ENCODE measurements at places on chromosomes 5 and 9. TPM values are rescaled to one million over a fixed set of nuclear protein-coding genes. Genes with fewer than 3 reads are reported as not detected.

MOB3B gene
- total RNA-seq, result 0.71 TPM

PCDHA12 gene
- total RNA-seq, result not detected

HARS1 gene
- total RNA-seq, result 76.5 TPM

CDHR2 gene
- total RNA-seq, result 1.3 TPM

NR4A3 gene
- 0.29 TPM for total RNA-seq

WNT8A gene
- not detected for total RNA-seq
